Heart right ventricle (tissue), 16 donors: ENCODE measurements at places on chromosomes 11 and 22.
A peak's percentile ranks its signal among the peaks of the same experiment; 100 is the strongest.

- peak; percentile 77 for DNase-seq
- no peaks in the 10 kb centered on the region for H3K36me3 ChIP-seq
- H3K4me3 ChIP-seq = peak overlapping the region; percentile 50
Measured at GRCh38 chr11:1693327-1694063, 3.5 kb upstream of the KRTAP5-6 start.

- no peaks in the 10 kb centered on the region for H3K4me1 ChIP-seq
- no peak overlapping the region for H3K27ac ChIP-seq
- no peaks in the 10 kb centered on the region for H3K27me3 ChIP-seq
- no peak overlapping the region for H3K4me3 ChIP-seq
Measured at GRCh38 chr11:2651826-2652271, 47.9 kb downstream of the KCNQ1OT1 start.

- no peak for DNase-seq
- peak overlapping the region; percentile 90 for H3K4me3 ChIP-seq
- peaks cover 30% of the 10 kb centered on the region for H3K4me1 ChIP-seq
- H3K27ac ChIP-seq = peak overlapping the region; percentile 92
- H3K27me3 ChIP-seq = no peaks in the 10 kb centered on the region
Measured at GRCh38 chr22:50506611-50507420, 686 bp downstream of the LMF2 start.

DNA sequence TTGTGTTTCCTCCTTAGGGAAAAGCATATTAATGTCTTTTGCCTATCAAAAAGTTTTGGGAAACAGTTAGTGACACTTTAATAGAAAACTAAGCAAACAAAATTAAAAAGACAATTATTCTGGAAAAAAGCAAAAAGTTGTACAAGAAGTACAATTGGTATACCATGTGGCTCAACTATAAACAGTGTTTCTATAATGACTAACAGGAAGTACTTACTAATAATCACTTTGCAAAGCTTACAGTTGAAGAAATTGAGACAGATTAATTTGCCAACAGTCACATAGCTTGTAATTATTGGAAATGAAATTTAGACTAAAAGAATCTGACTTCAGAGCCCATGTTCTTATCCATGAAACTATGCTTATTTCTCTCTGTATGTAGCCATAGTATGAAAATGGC is 24.7 kb downstream of the PPME1 start:
- H3K27ac ChIP-seq = no peak overlapping the region
- no peaks in the 10 kb centered on the region for H3K27me3 ChIP-seq
- no peak for DNase-seq
- H3K4me1 ChIP-seq = no peaks in the 10 kb centered on the region
- H3K4me3 ChIP-seq = no peak overlapping the region

DNA sequence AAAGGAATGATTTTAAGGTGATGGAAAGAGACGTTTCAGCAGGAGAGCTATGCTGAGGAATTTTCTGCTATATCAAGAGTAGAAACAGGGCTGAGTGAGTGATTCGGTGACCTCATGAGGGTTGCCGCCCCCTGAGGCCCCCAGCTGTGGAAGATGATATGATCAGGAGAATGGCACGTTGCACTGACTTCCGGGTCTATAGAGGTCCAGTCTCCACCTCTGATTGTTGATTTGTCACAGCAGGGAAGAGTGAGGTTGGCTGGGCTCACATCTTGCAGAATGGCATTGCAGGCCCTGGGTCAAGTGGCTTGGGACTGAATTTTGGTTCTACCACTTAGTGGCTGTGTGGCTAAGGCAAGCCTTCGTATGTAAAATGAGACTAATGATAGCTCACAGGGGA is 205.1 kb downstream of the SNX19 start:
- no peak overlapping the region for H3K4me3 ChIP-seq
- H3K36me3 ChIP-seq = no peaks in the 10 kb centered on the region
- DNase-seq = no peak
- no peak overlapping the region for H3K27ac ChIP-seq
- no peaks in the 10 kb centered on the region for H3K27me3 ChIP-seq

GRCh38 chr22:39362271-39362670 is 12.5 kb downstream of the SYNGR1 start:
- H3K4me3 ChIP-seq = no peak overlapping the region
- no peak for DNase-seq
- H3K4me1 ChIP-seq = peaks cover 8% of the 10 kb centered on the region
- no peaks in the 10 kb centered on the region for H3K36me3 ChIP-seq

DNA sequence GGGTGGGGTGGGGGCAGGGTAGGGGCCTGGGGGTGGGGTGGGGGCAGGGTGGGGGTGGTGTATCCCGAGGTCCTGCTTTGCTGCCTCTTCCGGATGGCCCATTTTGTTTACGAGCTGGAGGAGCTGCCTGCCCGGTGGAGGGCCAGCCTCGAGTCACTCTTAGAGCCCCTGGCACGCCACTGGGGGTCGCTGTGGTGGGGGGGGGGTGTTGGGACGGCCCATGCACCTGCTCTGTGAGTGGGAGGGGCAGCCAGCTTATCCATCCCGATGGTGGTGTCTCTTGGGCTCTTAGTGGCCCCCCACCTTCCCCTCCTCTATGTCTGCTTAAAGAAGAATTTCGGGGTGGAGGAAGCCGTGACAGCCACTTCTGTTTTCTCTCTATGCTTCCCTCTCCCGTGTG is 24.6 kb downstream of the MRGPRD start:
- H3K27me3 ChIP-seq = no peaks in the 10 kb centered on the region
- no peaks in the 10 kb centered on the region for H3K36me3 ChIP-seq
- H3K4me3 ChIP-seq = no peak overlapping the region
- H3K27ac ChIP-seq = no peak overlapping the region
- DNase-seq = no peak

DNA sequence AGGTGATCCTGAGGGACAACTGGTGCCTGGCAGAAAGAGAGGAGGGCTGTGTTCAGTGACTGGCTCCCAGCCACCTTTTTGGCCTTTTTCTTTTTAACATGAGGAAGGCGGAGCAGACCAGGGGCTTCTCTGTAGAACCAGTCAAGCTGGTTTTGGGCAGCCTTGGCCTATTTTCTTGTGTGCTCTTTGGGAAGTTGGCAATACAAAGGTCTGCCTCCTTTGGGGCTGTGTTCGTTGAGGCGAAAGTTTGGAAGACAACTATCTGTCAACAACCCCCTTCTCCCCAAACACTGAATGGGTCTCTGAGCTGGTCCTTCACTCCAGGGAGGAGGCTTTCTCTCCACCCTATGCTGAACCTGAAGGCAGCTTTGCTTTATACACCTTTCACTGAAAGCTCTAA is 8.5 kb downstream of the MARK2 start:
- peaks cover 63% of the 10 kb centered on the region for H3K4me1 ChIP-seq
- H3K27me3 ChIP-seq = no peaks in the 10 kb centered on the region
- peaks cover 32% of the 10 kb centered on the region for H3K36me3 ChIP-seq
- peak overlapping the region; percentile 63 for H3K27ac ChIP-seq

GRCh38 chr11:10291801-10292638 is 2.0 kb downstream of the SBF2 start:
- no peaks in the 10 kb centered on the region for H3K36me3 ChIP-seq
- no peak overlapping the region for H3K4me3 ChIP-seq
- no peaks in the 10 kb centered on the region for H3K27me3 ChIP-seq
- no peak for DNase-seq
- peaks cover 28% of the 10 kb centered on the region for H3K4me1 ChIP-seq
- peak overlapping the region; percentile 99 for H3K27ac ChIP-seq
